Right renal cortex interstitium (tissue), 3 donors: ENCODE measurements at places on chromosomes 7 and 10.

- no peak for DNase-seq
Observed at GRCh38 chr10:127161482-127161881, 34.9 kb downstream of the INSYN2A start.

DNA sequence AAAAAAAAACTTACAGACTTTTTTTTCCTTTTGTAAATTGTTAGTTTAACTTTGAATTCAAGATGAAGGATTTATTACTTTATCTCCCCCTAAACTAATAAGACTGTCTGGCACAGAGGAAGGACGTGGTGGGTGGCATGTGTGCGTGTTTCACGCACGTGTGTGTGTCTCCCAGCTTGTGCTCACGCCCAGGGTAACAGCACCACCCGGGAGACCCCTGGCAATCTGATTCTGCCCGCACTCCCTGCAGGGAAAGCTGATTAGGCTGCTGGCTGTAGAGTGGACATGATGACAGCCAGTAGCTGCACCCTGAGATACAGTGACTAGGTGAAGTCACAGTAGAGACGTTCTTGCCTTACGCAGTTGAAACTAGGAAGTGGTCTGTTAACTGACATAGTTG, 25.3 kb downstream of the WIPI2 start:
- no peak for DNase-seq

DNA sequence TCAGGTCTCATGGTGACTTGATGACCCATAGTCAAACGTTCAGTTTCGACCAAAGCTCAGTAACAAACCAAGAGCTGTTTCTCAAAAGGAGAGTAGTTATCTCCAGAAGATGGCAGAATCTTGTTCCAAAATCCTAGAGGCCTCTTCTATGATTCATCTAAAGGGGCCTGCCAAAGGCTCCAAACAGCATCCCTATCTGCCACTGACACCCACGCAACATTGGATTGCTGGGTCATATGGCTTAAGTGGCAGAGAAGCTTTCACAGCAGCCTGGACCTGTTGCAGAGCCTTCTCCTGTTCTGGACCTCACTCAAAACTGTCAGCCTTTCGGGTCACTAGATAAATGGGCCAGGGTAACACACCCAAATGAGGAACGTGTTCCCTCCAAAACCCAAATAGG, 54.0 kb upstream of the LRRC18 start:
- DNase-seq: no peak

DNA sequence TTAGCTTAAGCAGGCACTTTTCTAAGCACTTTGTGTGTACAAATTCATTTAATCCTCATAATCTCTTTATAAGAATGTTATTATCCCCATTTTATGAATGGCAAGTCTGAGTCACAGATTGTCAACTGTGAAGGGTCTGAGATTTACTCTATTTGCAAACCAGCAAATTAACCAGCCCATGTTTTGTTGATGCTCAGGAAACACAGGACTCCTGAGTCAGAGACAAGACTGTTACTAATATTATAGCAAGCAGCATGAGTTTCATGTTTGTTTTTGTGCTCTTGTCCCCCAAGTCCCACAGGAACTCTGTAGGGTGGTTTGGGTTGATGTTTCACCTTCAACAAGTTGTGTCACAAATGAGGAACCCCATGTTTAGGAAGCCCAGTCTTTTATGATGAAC, 182.0 kb upstream of the PPP1R3A start:
- DNase-seq: no peak

DNA sequence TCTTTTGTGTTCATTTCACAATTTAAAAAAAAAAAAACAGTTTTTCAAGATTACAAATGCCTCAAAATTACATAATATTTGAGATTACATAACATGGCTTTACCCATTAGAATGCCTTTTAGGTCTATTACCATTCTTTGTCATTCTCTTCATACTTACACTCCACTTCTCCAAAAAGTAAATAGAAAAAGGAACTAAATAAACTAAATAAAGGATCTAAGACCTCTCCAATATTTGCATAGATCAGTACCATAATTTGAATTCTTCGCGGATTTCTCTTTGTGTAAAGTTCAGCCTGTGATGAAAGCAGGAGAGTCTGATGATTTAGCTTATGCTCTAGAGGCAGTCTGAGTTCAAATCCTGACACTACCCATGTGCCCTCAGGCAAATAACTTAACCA, 56.4 kb upstream of the C1GALT1 start:
- no peak for DNase-seq

- DNase-seq: no peak
Observed at GRCh38 chr10:131695496-131696165, 205.2 kb upstream of the PPP2R2D start.

DNA sequence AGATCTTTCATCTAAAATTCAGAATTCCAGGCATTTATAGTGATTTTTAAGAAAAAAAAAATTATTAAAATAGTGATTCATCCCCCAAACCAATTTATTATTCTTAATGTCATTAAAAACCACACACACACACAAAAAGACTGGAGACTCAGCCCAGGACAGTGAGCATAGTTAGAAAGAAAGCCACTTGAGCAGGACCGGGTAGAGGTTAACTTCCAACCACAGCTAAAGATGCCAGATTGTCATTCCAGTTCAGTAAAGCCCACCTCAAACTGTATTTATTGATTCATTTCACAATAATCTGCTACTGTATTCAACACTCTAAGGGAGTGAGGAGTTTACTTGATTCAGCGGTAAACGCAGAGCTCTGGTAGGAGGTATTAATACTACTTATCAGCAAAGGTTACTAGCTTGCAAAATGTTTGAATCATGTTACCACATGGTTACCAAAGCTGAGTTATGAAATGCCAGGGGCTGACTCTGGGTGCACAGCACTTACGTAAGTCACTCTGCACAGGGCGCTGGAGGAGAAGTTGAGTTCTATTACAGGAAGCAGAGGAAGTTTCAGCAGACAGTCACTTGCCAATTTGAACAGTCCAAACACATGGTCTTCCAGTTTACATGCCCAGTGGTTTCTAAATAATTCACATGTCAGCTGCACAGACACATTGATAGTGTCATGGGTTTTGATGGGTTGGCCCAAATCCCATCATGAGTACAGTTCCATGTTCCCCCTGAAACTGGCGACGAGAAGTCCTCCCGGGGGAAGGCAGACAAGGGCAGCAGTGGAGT, 64.6 kb downstream of the KLF6 start:
- DNase-seq: no peak

- DNase-seq: no peak
Observed at GRCh38 chr10:128929131-128929530, 537.9 kb upstream of the MGMT start.

- DNase-seq: no peak
Observed at GRCh38 chr10:119026301-119027110, 3.0 kb upstream of the NANOS1 start.

DNA sequence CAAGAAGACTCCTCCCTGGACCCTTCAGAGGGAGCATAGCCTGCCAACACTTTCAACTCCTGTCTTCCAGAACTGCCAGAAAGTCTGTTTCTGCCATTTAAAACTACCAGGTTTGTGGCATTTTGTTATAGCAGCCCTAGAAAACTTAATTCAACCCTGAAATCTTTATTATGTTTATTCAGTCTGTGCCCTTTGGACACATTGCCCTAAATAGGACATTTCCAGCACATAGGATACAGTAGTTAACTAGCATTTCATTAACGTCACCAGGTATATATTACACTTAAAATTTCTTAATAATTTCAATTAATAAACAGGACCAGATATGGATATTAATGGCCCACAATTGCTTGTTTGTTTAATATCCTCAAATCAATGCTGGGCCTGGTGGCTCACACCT, 54.3 kb downstream of the KCNH2 start:
- DNase-seq: no peak

- no peak for DNase-seq
Observed at GRCh38 chr10:91022924-91023699, 102.2 kb upstream of the ANKRD1 start.

- DNase-seq: no peak
Observed at GRCh38 chr7:132516042-132516840, 60.0 kb downstream of the PLXNA4 start.

DNA sequence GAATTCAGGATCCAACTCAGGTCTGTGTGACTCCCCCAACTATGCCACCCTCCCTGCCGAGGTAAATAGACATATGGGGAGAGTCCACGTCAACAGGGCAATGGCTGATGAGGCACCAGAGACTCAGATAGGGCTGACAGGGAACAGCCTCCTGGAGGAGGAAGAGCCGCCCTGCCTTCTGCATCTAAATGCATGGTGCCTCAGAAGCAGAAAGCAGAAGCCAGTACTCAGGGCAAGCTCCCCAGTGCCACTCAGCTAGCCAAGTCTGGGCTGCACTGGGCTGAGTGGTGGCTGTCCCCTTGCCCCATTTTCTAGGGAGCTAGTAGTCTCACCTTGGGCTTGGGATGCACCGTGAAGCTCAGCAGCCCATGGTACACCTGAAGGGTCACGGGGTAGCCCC, 11.0 kb downstream of the RRP12 start:
- no peak for DNase-seq

DNA sequence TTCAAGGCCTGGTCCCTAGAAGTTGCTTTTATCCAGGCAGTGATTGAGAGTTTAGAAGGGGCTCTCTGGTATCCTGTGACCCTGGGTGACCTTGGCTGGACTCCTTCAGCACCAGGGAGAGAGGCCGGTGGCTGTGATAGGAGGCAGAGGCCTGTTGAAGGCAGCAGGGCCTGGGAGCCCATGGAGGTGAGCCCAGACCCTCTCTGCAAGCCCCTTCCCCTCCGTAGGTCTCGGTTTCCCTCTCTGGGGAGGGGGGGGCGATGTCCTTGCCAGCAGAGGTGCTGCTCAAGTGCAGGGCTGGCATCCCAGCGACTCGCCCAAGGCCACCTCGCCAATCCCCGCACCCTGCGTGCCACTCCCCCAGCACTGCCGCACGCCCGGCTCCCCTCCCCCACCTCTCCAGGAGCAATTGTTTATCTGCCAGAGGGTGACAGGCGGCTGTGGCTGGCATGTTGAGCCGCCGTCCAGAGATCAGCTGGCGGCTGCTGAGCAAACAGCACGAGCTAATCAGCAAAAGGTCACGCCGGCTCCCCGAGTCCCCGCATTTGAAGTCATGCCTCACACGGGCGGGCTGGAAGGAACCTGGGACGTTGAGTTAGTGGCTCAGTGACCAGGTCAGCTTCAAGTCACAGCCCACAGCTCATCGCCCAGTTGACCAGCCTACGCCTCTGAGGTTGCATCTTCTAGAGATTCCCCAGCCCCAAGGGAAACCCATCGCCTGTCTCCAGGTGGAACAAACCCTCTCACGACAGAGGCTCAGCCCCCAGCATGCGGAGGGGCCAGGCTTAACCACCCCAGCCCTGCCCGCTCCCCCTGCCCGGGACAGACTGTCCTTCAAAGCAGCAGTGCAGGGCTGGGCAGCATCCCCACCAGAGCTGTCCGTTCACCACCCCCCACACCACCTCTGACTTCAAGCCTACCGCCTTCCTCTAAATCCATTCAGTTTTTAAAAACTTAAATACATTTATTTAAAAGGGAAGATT, 43.7 kb downstream of the ELFN1 start:
- DNase-seq: no peak

DNA sequence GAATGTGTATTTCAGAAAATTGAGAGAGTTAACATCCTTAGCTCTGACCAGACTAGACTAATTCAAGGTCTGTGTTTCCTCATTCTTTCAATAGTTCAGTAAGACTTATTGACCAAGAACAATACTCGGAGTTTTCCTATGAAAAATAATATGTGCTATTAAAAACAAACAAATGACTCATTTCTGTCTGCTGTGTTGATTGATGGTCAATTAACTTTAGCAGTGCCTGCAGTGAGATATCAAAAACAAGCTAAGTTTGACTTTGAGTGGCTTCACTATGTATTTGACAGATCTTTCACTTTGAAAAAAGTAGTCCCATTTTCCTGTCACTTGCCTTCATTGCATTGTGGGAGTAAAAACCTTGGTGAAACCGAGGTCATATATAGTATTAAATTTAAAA, 91.0 kb downstream of the GNAT3 start:
- no peak for DNase-seq

DNA sequence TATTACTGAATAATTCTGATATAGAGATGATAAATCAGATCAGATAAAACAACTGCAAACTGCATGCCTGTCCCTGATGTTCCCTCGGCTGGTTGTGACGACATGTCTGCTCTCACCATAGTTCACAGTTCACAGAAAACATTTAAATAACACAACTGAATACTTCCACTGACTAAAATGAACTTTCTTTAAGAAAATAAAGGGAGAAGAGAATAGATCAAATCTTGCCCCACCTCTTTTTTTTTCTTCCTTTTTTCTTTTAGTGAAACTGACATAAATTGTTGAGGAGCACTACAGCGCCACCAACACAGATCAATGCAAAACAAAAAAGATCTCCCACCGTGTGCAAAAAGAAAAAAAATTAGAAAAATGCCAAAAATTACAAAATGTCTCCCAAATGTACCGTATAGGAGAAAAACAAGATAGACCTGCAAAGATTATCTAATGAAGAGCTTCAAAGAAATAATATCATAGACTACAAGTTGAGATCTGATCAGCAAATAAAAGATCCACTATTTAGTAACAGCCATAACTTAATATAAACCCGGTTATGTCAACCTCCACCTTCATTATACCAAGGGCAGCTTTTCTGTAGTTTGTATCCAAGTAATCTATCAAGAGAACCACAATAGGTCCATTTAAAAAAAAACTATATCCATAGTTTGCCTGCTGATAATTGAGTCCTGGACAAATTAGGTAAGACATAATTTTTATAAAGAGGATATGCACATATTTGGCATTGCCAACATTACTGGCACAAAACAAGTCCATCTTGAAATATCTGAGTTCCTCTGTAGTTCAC, 30.7 kb upstream of the EPC1 start:
- peak; percentile 65 for DNase-seq

- no peak for DNase-seq
Observed at GRCh38 chr10:129517680-129518057, 50.6 kb downstream of the MGMT start.

- DNase-seq: no peak
Observed at GRCh38 chr7:91864070-91864469, 16.4 kb downstream of the MTERF1 start.

DNA sequence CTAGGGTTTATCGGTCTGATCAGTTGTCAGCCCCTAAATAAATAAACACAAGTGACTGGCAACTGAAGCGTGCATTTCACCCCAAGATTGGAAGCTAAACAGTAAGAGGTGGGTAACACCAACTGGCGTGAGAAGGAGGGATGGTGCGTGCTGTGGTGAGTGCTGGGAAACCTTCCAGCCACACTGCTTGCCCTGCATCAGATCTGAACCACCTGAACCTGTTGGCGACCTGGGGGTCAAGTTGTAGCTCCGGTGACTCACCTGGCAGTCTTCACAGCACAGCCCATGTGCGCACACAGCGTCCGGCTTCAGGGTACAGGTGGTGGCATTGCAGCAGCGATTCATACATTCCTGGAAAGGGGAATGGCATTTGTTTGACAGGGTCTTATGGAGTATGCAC, 170.1 kb downstream of the FANK1 start:
- DNase-seq: no peak

DNA sequence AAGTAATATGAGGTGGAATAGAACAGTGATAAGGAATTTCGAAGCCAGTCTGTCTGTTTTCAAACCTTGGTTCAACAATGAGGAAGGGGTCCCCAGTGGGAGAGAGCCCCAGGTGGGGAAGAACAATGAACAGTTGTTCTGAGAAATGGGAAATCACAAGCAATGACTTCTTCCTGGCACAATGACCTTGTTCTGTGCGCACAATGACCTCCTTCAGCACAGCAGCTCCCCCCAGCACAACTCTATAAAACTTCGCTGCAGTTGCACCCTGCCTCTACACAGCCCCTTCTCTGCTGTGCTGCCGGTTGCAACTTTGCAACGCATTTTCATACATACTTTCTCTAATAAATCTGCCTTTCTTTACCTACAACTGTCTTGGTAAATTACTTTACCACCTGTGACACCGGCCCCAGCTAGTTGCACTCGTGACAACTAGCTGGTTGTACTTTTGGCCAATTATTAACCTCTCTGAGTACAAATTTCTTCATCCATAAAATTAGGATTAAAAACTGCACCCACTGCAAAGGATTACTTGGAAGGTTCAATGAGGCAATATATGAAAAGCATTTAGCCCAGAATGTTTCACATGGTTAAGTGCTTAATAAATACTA, 40.5 kb downstream of the ASB4 start:
- no peak for DNase-seq
